ENCODE measurements at places on chromosomes 1 and 21. TPM values are rescaled to one million over a fixed set of nuclear protein-coding genes. Genes with fewer than 3 reads are reported as not detected.

MROH7 gene
- not detected for total RNA-seq

TIAM1 gene
- total RNA-seq: under 0.01 TPM

GCSAML gene
- not detected for total RNA-seq

ST6GALNAC3 gene
- 34.6 TPM for total RNA-seq

CNIH4 gene
- 110 TPM for total RNA-seq

CFAP74 gene
- not detected for total RNA-seq

ATAD3C gene
- 0.20 TPM for total RNA-seq

ATP6V1G3 gene
- total RNA-seq: not detected

GRCh38 chr1:41615981-41616380 is 131.5 kb upstream of the EDN2 start:
- no peak for DNase-seq

- DNase-seq: no peak
These were observed 5.9 kb upstream of the VPS45 start for GRCh38 chr1:150061632-150062101.

- DNase-seq: no peak
These were observed 119.6 kb downstream of the ATG4C start for GRCh38 chr1:62903522-62903921.

- no peak for DNase-seq
These were observed 99.2 kb upstream of the MROH9 start for GRCh38 chr1:170836141-170836540.

DNA sequence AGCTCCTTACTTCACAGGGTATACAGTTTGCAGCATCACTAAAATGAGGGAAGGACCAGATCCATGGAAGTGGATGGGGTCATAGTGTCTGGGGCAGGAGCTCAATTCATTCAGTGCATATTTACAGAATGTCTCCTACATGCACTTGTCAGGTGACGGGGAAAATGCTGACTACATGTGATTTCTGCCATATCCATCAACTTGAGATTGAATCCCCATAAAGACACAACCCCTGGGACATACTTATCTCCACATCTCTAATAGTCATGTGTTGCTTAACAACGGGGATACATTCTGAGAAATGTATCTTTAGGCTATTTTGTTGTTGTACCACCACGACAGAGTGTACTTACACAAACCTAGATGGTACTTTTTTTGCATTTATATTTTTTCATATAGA is 12.0 kb downstream of the RWDD2B start:
- DNase-seq: no peak

GRCh38 chr1:2529784-2530512 is at the start of gene HES5:
Gene HES5, minus strand, starts transcription at chr1:2530263. Its CDS starts 99 bp downstream, at chr1:2530164.
- no peak for DNase-seq

GRCh38 chr1:226884116-226884625 is 13.8 kb downstream of the PSEN2 start:
- no peak for DNase-seq

DNA sequence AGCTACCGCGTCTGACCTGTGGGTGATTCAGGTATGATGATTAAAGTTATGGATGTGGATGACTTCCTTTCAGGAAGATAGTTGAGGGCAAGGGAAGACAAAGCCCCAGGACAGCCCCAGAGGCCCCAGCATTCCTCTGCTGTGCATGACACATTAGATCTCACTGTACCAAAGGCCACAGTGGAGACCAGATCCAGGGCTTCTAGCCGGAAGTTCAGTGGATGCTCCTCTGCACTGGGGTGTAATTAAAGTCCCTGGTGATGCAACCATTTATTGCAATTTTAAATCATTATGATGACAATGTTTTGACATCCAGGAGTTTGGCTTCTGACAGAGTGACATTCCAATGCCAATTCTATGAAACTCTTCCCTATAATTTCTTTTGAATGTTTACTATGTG is 5.0 kb downstream of the C4BPA start:
- no peak for DNase-seq

DNA sequence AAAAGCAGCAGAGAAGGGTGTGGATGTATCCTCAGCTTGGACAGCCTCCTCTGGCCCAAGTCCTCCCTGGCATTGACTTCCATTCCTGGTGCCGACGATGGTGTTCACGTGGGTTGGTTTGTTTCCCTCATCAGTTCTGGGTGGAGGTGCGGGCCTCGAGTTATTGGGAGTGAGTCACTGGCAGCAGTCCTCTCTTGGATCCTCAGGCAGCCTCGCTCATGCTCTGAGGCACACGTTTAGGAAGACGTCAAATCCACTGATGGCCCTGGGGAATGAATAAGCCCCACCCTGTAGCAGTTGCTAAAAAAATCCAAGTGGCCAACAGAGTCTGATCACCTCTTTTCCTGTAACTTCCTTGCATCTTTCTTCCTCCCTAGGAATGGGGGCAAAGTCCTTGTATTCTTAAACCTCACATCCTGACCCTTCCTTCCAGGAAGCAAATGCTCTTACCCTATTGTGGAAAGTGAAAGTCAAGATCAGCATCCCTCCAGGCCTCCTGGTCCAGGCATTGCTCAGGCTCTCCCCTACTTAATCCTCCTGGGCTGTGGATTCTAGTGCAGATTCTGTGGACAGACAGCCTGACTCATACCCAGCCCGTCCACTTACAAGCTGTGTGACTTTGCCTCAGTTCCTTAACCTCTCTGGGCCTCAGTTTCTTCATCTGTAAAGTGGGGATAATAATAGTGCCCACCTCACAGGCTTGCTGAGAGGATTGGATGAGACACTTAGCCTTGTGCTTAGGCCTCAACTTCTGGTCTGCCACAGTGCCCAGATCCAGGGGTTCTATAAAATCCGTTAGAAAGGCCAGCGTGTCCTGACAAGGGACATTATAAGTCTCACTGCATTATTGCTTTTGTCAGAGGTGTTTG is 111.1 kb downstream of the TLR5 start:
- DNase-seq: no peak

GRCh38 chr1:47758341-47759250 is 238.6 kb downstream of the TRABD2B start:
- no peak for DNase-seq

GRCh38 chr1:13663969-13664368 is 36.0 kb upstream of the PRDM2 start:
- DNase-seq: no peak

DNA sequence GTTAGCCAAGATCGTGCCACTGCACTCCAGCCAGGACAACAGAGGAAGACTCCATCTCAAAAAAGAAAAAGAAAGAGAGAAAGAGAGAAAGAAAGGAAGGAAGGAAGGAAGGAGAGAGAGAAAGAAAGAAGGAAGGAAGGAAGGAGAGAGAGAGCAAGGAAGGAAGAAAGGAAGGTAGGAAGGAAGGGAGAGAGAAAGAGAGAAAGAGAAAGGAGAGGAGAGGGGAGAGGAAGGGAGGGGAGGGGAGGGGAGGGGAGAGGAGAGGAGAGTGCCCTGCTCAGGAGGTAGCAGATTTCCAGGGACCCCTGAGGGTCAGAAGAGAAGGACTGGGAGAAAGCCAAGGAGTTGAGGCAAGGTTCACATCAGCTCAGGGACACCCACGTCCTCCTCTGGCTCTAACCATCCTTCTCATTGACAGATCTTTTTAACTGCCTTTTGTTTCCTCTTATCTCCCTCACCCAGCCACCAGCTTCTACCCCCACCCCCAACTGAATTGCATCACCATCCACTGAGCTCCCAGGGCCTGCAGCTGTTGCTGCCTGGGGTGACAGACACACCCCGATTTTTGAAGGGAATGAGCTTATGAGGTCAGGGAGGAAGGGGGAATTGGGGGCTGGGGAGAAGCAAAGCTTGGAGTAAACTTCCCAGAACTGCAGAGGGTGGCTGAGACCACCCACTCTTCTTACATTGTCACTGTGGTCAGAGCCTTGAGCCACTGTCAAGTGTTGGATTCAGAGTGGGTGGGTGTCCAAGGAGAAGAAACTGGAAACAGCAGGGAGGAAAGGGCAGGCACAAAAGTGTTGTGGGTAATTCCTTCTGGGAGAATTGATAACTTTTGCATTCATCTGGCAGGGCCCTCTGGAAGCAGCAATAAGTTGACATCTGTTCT is 91.6 kb downstream of the GLUL start:
- DNase-seq: no peak

- no peak for DNase-seq
These were observed 297.1 kb upstream of the DAB1 start for GRCh38 chr1:57721001-57721400.

DNA sequence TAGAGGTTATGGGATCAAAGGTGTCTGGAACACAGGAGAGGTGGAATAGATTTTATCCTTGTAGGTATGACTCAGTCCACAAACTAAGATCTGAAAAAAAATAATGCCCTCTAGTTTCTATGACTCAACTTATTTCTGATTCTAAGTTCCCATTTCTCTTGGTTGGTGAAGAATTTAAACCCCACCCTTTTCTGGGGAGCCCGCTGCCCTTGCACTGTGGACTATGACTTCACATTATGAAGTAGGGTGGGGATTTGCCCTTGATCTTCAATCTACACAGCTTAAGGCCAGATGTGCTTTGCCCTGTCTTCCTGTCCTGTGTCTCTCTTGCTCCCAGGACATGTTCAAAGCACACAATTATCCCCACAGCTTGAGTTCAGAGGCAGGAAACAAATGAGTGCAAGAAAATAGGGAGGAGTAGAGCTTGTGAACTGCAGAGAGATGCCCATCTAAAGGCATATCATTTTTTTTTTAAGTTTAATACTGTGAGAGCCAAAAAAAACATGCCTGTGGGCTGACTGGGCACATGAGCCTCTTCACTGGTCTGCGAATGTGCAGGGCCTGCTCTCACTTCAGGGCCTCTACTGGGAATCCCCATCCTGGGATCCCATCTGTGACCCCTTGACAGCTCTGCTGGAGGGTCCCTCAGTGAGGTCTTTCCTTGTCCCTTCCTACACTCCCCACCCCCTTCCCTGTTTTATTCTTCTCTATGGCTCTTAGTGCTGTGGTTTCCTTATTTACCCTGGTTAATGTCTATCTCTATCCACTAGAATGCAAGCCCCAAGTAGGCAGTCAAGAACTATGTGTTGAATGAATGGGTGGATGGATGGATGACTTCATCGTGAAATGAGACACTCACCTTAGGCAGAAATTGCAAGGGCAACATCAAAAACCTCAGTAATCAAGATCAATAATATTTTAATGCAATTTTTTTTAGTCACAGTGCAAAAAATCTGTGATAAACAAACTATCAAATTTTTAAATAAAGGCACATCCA is 61.5 kb downstream of the CD58 start:
- DNase-seq: no peak

DNA sequence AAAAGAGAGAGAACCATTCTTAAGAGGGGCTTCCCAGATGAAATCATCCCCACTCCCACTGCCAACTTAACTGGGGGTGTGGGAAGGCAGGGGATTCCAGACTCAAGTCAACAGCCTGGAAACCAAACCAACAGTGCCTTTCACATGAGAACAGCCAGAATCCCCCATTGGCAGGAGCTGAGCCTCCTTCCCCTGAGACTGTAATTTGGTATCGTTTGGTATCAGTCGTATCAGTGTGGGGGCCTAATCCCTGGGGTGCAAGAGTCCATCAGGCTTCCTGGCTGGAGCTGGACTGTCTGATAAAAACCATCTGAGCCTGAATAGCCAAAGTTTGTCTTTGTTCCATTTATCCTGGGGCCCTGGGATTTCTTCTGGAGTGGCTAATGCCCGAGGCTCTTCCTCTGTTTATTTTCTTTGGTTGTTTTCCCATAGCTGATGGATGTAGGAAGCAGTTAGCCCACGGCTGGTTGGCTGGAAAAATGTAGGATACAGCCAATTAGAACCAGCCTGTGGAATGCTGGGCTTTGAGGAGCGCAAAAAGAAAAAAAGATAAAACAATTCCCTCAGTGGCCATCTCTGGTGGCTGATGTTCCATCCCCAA is 84.6 kb downstream of the LAMC2 start:
- DNase-seq: peak; percentile 83

GRCh38 chr1:99814373-99814900 is 35.7 kb upstream of the AGL start:
- DNase-seq: no peak

GRCh38 chr1:106747232-106747631 is 309.2 kb upstream of the PRMT6 start:
- DNase-seq: no peak

DNA sequence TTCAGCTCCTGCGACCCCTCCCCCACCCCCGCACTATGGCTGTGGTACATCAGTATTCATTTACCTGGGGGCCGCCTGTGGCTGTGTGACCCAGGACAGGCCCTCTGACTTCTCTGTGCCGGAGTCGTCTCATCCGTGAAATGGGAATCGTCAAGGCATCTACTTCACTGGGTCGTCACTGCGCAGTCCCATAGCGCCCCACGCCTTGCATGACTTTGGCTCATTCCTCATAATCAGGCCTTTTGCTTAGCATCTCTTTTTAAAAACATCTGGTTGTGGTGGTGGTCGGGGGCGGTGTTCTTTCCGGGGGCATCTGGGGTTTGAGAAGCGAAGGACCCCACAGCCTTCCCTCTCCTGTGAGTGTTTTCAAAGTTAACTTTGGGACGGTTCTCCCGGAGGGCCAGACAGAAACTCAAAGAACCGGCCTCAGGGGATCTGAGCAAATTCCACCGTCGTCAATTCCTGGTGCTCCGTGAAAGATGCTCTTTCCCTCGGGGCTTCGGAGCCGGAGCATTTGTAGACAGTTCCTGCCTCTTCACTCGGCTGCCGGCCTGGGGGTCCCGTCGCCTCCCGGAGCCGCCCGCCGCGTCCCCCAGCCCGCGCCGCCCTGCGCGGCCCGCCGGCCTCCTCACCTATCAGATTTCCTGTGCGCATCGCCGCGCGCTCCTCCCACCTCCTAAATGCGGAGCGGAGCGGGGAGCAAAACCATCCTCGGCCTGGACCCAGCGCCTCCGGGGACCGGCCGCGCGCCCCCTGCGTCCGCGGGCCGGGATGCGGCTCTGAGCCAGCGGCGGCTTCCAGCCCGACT is at the start of gene B3GALT5:
TSS of gene B3GALT5 (plus strand) at position 708 of the 808 bp plus-strand sequence. CDS start 47,620 bp downstream, outside the sequence.
- DNase-seq: no peak

- no peak for DNase-seq
These were observed 66.0 kb downstream of the WLS start for GRCh38 chr1:68166348-68166747.

DNA sequence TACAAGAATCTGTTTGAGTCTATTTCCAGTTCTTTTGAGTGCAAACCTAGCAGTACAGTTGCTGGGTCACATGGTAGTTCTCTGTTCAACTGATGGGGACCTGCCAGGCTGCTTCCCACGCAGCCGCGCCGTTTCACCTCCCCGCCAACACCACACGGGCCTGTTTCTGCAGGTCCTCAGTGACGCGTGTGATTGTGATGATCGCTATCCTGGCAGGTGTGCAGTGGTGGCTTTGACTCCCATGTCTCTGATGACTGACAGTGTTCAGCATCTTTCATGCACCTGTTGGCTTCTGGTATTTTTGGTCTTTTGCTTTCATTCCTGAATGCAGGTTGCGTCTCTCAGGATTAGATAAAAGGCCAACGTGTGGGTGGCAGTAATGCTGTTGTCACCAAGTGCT is 41.6 kb downstream of the FAAP20 start:
- DNase-seq: no peak

- no peak for DNase-seq
These were observed 27.6 kb upstream of the POGK start for GRCh38 chr1:166811691-166812090.
